ENCODE measurements at places on chromosomes 13 and 19. TPM values are rescaled to one million over a fixed set of nuclear protein-coding genes. Genes with fewer than 3 reads are reported as not detected.

ACP5 gene
- total RNA-seq, result 0.95 TPM

CLEC17A gene
- 0.09 TPM for total RNA-seq

HIPK4 gene
- 0.16 TPM for total RNA-seq

TIMM13 gene
- total RNA-seq, result 41.2 TPM

IFNL1 gene
- total RNA-seq, result not detected

DIAPH3 gene
- total RNA-seq, result 0.77 TPM

APC2 gene
- 0.63 TPM for total RNA-seq

WTIP gene
- total RNA-seq, result 65.2 TPM

PGLYRP2 gene
- total RNA-seq, result not detected

ZNF610 gene
- 3.9 TPM for total RNA-seq

APOC4 gene
- not detected for total RNA-seq

CGB3 gene
- total RNA-seq, result not detected

All from bronchial smooth muscle cell (primary cell).